Uterine smooth muscle cell (primary cell): ENCODE measurements at places on chromosomes 5 and 9. TPM values are rescaled to one million over a fixed set of nuclear protein-coding genes. Genes with fewer than 3 reads are reported as not detected.

The IZUMO3 gene
- total RNA-seq = not detected in 2 replicates

The IL4 gene
- total RNA-seq = not detected in 2 replicates

The HSPB3 gene
- 0.25 and 1.8 TPM in 2 replicates for total RNA-seq

The ALDH1B1 gene
- 18.7 and 24.5 TPM in 2 replicates for total RNA-seq

The PHF24 gene
- total RNA-seq = under 0.01 and 0.11 TPM in 2 replicates

The TAS2R1 gene
- total RNA-seq = not detected in 2 replicates

The CER1 gene
- not detected in 2 replicates for total RNA-seq

The MSMP gene
- 0.62 TPM in 1 of 2 replicates, not detected in the other for total RNA-seq

The PTGR1 gene
- 77.0 and 89.0 TPM in 2 replicates for total RNA-seq

The DBH gene
- total RNA-seq = not detected in 2 replicates

The CNTNAP3 gene
- total RNA-seq = 0.55 and 0.87 TPM in 2 replicates
